ENCODE measurements at places on chromosomes 5 and 9.
A peak's percentile ranks its signal among the peaks of the same experiment; 100 is the strongest.

DNA sequence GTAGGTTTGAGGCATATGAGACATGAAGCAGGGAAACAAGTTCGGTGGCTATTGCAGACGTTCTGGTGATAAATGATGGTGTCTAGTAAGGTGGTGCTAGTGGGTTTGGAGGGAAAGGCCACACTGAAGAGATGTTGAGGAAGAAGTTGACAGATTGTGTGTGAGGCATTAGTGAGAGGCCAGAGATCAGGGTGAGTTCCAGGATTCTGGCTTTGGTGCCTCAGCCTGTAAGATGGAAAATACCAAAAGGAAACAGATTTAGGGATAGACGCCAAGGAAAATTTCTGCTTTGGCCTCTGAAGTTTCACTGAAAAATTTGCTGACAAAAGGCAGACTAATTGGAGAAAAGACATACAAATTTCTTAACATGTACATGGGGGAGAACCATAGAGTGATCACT lies 6.4 kb upstream of the PAIP1 start:
- DNase-seq: no peak

GRCh38 chr5:134534058-134534725 lies 8.7 kb downstream of the JADE2 start:
- DNase-seq: no peak

GRCh38 chr5:82470185-82470994 lies 192.2 kb upstream of the RPS23 start:
- no peak for DNase-seq

GRCh38 chr9:14313378-14313940 lies 482 bp downstream of the NFIB start:
- no peak for DNase-seq

DNA sequence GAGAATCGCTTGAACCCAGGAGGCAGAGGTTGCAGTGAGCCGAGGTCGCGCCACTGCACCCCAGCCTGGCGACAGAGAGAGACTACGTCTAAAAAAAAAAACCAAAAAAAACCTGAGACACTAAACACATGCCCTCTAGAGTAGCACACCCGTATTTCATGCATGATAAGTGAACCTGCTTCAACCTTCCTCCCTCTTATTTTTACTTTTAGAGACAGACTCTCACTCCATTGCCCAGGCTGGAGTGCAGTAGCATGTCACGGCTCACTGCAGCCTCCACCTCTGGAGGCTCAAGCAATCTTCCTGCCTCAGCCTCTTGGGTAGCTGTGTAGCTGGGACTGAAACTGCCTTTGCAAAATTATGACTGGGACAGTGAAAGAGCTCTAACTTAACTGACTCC lies 17.6 kb upstream of the NANS start:
- no peak for DNase-seq

DNA sequence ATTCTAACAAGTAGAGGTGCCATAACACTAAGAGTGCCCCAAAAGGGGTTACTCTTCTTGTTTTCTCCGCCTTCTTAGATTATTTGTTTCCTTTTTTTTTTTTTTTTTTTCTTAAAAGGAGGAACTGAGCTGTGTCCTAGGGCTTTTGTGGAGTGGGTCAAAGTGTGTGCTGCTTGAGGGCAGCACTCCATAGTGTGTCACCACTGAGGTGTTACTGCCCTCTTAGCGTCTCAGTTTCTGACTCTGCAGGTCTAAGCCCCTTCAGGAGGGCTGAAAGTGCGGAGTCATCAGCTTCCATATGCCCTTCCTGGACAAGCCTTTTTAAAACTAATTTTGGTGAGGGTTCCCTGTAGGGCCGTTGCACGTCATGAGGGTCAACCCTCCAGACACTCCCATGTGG lies 12.6 kb upstream of the NANS start:
- no peak for DNase-seq

DNA sequence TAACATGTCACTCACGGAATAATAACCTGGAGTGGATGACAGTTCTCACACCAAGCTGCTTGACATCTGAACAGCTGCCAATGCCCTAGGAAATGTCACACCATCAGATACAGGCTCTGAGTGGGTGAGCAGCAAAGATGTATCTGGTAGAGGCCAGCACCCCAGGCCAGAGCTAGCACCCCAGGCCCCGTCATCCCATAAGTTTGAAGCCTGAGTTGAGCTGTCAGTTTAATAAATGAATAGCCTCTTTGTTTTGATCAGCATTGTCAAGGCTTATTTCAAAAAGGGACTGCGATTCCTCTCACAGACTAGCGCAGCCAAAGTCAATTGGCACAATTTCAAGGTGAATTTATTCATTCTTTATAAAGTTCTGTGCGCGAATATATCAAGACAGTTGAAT lies 1327.1 kb downstream of the MAT2B start:
- no peak for DNase-seq

DNA sequence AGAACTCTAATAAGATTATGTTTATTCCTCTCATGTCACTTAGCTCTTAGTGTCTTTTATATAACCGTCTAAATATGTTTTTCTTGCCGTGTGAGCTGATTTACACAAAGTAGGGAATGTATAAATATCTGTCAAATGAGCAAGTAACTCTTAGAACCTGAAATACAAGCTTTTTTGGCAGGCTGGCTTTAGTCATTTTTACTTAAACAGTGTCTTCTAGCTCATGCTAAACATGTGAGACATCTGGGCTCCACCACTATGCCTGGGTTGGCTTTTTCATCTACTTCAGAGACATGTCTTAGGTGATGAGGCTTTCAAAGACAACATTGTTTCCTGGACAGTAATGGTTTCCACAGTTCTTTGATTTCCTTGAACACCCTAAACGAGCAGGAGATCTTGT lies 137.2 kb upstream of the ZNF608 start:
- no peak for DNase-seq

GRCh38 chr5:135239453-135240282 lies 159.4 kb downstream of the MACROH2A1 start:
- DNase-seq: peak; percentile 45

DNA sequence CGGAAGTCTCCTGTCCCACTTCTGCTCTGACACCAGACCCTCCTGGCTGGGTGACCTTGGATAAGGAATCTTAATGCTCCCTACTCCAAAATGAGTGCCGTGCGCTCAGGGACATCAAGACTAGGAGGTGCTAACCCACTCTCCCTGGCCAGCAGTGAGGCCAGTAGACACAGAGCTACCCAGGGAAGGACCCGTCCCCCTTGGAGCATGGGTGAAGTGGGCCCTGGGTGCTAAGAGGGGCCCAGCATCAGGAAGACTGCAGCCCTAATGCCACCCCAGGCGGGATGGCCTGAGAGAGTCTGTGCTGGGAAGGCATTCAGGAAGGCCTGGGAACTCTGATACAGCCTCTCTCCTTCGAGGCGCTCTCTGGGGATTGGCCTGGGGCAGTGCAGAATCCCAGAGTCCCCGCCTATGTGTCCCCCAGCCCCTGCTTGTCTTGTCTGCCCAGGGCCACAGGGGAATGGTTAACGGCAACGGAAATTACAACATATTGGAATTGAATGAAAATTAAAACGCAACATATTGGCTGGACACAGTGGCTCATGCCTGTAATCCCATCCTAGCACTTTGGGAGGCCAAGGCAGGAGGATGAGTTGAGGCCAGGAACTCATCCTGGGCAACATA lies 29.7 kb upstream of the RNU6ATAC start:
- peak; percentile 19 for DNase-seq

DNA sequence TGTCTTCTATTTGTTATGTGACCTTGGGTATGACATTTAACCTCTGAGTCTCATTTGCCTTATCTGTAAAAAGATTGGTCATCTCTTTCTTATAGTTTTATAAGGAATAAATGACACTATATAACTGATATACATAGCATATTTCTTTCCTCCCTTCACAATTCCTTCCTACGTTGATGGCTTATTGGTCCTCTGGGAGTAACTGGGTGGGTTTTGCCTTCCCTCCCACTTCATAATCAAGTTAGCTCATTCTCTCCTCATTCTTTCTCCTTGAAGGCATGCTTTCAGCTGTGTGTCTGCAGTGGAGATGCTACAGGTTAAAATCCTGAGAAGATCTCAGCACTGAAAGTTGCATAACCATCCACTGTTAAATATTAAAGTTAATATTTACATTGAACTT lies 382.4 kb downstream of the TMEM38B start:
- no peak for DNase-seq

GRCh38 chr5:38601133-38601862 lies 44.9 kb upstream of the LIFR start:
- no peak for DNase-seq

DNA sequence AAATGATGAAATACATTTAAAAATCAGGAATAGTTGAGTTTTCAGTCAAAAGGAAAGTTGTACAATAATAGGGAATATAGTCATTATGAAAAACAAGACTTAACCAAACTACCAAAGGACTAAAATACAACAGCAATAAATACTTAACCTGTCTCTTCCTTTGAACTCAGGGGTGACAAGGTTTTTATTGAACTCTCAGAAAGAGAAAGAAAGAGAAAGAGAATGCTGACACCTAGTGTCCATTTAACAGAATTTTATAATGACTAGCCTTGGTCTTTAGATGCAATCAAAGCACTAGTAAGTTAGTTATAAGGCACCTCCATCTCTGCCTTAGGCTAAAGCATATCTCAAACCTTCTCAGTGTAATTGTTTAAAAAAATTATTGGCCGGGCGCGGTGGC lies 47.5 kb downstream of the UIMC1 start:
- no peak for DNase-seq

DNA sequence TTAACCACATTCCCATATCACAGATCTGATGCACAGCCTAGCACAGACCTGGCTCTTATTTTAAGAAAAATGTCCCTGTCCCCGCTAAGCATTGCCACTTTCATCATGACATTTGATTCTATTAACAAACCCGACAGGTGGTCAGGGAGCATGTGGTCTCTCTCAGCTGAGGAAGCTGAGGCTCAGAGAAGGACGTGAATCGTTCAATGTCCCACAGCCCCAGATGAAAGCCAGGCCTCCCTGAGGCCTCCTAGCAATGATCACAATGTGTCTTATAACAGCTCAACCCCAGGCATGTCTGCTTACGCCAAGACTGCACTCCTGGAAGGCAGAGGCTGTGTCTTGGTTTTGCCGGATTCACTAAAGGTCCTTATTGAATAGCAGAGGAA lies 10.4 kb upstream of the CRB2 start:
- DNase-seq: no peak

DNA sequence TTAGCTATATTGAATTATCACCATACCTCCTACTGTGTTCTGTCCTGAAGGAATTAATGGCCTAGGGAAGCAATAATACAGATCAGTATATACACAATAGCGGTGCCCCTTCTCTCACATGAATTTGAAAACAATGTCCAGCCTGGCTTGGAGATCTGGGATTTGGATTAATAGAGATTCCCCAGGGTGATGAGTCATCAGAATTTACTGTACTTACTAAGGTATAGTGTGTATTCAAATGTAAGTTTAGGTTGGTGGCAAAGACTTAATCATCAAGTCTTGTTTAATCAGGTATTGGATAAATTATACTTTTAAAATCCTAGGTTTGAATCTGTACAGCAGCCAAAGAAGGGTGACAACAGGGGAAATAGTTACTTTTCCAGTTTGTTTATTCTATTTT lies 121.5 kb downstream of the FEM1C start:
- DNase-seq: no peak

DNA sequence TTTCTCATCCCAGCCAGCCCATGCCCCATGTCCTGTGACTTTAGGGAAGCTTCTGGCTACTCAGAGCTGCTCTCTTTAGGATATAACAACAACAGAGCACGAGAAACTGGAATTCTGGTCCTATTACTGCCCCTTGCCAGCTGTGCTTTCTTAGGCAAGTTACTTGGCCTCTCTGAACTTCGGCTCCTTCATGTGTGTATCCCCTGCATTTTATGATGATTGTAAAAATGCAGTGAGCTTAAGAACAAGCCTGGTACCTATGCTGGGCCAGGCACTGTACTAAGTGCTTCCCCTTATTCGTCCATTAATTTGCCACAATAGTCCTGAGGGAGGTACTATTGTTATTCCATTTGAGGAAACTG lies 54.5 kb downstream of the ABCA1 start:
- DNase-seq: no peak

DNA sequence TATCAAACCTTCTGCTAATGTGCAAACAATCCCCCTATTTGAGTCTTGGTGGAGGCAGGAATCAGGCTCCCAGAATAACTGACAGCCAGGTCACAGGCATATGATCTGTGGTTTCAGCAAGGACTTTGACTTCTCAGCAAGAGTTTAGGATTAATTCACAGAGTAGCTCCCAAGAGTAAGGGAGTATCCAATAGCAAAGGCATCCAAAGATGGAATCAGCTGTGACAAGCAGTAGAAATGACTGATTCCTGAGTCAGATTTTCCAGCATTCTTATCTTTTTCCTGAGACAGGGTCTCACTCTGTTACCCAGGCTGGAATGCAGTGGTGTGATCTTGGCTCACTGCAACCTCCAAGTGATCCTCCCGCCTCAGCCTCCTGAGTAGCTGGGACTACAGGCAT lies 108.3 kb downstream of the EPB41L4A start:
- DNase-seq: no peak

DNA sequence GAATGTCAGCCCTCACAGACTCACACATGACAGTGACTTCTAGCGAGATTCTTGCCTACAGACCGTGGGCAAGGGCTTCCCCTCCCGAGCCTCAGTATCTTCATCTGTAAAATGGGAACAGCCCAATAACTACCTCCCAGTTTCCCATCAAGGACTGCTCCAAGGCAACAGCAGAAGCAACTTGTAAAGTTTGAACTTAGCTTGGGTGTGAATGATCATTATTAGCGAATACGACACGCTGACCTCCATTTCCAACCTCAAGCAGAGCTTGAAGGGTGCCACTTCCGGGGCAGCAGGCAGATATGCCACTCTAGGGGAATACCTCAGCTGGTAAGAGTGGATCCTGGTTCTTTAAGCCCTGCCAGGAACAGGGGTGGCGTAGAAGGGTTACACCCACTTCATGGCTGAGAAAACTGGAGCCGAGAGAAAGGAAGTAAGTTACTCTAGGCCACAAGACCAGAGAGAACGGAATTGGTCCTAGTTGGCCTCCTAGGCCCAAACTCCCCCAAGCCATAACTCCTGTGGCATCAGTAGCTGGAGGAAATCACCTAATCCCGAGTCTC lies 2.0 kb downstream of the RNF44 start:
- DNase-seq: no peak

DNA sequence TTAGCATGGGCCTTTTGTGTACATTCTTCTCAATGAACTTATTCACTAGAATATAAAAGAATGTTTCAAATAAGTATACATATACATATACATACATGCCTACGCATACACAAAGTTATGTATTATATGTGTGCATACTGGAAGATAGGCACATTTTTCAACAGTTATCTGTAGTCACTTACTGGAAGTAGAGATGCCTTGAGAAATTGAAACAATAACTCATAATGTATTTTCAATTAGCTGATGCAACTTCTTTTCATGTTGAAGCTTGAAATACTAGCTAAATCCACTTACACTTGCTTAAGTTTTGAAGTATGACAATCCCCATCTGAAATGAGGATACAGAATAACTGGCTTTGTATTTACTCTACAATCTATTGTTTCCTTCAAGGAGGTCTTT lies 469.0 kb upstream of the PTGER4 start:
- DNase-seq: no peak

- no peak for DNase-seq
These were observed 220.1 kb upstream of the MSX2 start for GRCh38 chr5:174504266-174504726.

GRCh38 chr5:127813633-127814587 lies 110.7 kb downstream of the CCDC192 start:
- DNase-seq: no peak

- no peak for DNase-seq
These were observed 121.4 kb upstream of the TMEM161B start for GRCh38 chr5:88390096-88390441.
